ENCODE measurements at places on chromosomes 7 and 10.
A peak's percentile ranks its signal among the peaks of the same experiment; 100 is the strongest.

DNA sequence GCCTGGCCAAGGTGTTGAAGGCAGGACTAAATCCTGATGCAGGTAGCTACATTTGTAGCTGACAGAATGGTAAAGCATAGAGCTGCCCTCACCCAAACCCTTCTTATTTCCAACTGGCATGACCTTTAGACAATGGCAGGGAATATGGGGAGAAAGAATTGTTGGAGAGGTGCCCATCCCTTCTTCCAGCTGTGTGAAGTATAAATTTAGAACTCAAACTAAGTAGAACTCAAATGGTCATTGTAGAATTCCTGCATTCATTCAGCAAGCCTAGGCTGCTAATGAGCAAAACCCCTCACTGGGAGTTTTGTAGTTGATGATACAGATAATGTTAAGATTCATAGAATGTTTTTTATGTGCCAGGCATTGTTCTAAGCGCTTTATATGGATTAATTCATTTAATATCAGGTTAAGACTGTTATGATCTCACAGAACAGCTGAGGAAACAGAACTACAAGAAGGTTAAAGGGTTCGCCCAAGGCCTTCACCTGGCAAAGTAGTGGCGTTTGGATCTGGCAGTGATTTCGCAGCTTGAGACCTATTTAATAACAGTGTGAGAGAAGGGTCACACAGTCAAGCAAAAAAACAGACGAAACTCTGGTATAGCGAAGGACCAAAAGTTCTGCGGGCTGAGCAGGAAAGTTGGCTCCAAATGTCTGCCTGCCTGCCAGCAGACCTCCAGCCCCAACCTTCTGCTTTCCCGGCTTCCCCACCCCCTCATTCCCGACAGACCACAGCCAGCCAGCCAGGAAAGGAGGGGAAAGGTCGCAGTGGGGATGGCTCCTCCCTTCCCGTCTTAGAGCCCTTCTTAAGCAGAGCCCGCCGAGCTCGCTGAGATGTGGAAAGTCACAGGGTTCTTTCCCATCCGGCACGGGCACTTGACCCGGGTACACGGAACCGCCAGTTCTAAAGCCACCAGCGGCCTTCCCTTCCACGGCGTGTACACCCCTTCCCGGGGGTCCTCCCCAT is 1.6 kb upstream of the HILPDA start:
- no peak for DNase-seq

- no peak for DNase-seq
These were observed 229.8 kb downstream of the KCND2 start for GRCh38 chr7:120502825-120503224.

DNA sequence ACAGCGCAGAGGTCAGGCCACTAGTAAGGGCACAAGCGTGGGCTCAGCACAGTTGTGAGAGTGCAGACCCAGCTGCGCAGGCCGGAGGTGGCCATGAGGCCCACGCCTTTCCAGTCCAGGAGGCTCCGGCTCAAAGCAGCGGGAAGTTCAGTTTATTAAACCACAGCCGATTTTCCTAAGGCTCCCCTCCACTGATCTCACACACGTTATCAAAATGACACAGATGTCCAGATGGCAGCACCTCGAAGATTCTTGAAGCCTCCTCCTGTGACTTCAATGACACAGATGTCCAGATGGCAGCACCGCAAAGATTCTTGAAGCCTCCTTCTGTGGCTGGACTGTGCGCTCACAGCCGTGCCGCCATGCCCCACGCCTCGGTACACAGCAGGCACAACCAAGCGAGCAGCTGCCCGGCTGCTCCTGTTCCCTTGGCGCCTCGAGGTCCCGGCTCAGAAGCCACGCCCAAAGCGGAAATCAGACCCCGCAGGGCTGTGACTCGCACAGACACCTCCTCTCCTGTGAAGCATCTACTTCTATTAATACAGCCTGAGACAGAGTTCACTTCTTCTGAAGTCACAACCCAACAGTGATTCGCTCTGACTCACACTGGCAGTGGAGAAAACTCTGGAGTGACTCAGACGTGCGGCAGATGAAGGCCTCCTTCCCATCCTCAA is 122.7 kb downstream of the MAD1L1 start:
- peak; percentile 57 for DNase-seq

DNA sequence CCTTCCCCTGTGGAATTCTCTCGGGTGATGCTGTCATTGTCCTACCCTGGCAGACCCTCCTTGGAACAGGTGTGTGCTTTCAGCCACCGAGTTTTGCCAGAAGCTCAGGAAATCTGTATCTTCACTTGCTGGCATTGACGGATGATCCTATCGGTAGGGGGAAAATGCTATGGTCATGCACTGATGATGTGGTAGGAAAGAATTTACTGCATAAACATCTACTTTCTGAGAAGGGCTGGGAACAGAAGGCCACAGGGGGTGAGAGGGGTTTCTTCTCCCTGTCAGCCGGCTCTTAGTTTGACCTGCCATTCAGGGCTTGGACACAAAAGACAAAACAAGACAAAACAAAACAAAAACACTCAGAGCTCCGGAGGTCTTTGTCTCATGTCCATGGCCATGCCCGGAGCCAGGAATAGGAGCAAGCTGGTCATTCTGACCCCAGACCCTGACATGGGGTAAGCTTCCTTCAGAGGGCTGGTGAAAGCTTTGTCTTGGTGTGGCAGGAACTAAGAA is 43.6 kb upstream of the CARD11 start:
- no peak for DNase-seq

DNA sequence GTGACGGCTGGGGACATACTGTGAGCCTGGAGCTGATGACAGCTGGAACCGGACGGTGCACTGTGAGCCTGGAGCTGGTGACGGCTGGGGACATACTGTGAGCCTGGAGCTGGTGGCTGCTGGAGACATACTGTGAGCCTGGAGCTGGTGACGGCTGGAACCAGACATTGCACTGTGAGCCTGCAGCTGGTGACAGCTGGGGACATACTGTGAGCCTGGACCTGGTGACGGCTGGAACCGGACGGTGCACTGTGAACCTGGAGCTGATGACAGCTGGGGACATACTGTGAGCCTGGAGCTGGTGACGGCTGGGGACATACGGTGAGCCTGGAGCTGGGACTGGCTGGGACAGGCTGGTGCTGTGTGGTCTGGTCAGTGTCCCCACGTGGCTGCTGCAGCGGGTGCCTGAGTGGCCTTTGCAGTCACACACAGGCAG is 47.9 kb downstream of the PTPRN2 start:
- no peak for DNase-seq

- DNase-seq, result no peak
These were observed 11.3 kb upstream of the HABP2 start for GRCh38 chr10:113541549-113541927.

DNA sequence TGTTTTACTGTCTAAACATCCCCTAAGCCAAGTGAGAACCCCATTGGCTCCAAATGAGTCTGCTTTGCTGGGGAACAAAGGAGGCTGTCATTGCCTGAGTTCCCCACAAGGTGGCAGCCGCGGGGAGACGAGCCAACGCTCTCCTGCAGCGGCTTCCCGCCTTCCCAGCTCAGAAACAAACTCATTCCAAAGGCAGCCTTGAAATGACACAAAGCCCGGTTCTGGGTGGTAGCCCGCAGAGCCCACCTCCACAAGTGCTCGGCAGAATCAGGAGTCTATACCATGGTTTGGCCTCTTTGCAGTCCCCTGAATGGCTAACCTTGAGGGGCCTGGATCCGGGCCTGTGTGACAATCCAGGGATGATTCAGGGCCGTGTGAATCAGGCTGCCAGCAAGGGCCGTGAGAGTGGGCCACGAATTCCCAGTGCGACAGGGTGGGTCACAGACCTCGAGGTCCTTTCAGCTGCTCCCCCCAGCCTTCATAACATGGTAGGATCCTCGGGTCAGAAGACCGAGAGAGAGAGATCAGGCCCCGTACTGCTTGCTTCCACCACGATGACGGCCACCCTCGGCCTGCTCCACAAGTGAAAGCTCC is 79.7 kb downstream of the DLG5 start:
- peak; percentile 44 for DNase-seq

DNA sequence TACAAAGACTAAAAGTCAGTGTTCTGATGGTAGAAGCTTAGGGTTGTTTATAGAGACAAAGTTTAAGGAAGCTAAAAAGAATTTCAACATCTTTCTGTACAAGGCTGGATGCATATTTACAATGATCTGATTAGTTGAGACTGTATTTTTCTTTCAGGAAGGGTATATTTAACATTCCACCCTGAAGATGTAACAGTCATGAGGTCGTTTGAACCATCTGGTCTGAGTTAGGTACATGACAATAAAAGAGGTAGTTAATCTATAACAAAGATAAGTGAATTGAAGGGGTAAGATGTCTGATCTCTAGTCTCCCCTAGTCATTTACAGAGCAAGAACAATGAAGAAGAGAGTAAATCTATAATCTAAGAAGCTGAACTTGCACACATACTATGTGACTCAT is 821.2 kb downstream of the CNTNAP2 start:
- DNase-seq, result no peak

GRCh38 chr7:68176974-68177373 is 1180.3 kb downstream of the TYW1 start:
- DNase-seq, result no peak

DNA sequence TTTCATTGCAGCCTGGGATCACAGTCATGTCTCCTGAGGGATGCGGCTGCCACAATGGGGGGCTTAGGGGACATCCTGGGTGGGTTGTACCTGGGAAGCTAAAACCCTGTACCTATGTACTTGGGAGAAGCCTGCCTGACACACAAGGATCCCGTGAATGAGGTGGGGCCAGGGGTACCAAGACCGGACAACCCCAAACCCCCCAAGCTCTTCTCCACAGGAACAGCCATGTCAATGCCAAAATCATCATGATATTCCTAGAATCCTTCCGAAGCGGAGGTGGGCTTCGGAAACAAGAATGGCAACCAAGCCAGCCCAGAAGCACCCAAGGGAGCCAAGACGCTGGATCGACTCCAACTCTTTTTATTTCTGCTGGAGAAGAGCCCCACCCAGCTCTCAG is 260.3 kb upstream of the TCERG1L start:
- no peak for DNase-seq

GRCh38 chr7:73749931-73750776 is 11.6 kb upstream of the ABHD11 start:
- no peak for DNase-seq

Measured in CD4-positive, alpha-beta T cell treated with Interleukin-15 for 1 hour (primary cell).